Spinal cord (tissue), 10 donors: ENCODE measurements at places on chromosomes 5 and 9.

GRCh38 chr9:28770827-28771226, 1197.5 kb upstream of the C9orf72 start:
- DNase-seq, result no peak

GRCh38 chr5:145856285-145856818, 16.5 kb downstream of the GRXCR2 start:
- peak; percentile 24 for DNase-seq

GRCh38 chr9:84397822-84398221, 57.3 kb upstream of the SLC28A3 start:
- no peak for DNase-seq

DNA sequence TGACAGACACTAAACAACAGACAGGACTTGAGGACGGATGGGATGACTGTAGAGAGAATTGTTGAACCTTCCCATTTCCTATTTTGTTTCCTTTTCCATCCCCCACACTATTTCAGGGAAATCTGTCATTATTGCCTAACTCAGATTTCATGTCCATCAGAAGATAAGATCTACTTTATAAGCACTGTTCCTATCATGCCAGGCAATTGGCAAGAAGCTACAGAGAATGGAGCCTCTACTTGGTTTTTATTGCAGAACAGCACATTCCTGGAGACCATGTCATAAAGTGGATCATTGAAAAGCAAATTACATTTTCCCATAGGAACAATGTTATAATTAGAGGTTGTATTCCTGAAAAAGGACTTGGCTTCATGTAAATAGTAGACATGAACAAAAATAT, 173.7 kb upstream of the KIF2A start:
- DNase-seq, result no peak

DNA sequence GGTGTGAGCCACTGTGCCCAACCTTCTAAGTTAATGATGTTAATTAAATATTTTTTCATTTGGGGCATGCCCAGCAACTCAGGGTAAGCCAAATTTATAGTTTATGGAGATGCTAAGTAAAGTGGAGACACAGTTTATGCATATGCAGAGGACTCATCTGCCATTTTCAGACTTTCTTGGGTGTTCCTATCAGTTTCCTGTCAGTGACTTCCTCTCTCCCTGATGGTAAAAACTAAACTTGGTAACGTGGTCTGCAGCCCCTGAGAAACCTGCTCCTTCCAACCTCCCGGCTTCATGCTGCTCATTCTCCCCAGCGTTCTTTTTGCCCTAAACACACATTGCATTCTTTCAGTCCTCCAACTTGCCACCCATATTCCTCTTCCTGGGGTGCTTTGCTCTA, 48.4 kb upstream of the TUT7 start:
- no peak for DNase-seq

DNA sequence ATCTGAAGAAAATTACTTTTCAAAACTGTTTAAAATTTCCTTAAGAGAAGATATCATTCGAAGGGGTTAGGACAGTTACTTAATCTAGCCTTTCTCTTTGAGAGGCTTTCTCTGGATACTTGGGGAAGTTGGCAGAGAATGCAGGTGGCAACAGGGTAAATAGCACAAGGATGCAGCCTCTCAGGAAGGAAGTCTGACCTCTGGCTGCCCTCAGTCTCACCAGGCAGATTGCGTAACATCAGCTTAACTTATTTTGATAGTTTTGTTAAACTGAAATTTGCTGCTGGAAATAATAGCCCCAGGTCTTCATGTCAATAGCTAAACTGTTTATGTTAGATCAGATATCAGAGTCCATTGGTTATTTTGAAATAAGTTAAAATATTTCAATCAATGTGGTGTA, 20.4 kb downstream of the CCDC192 start:
- DNase-seq, result peak; percentile 5

GRCh38 chr9:76654051-76654461, 110.2 kb upstream of the PCA3 start:
- no peak for DNase-seq

GRCh38 chr5:139388198-139388821, 1.4 kb downstream of the MZB1 start:
- no peak for DNase-seq

DNA sequence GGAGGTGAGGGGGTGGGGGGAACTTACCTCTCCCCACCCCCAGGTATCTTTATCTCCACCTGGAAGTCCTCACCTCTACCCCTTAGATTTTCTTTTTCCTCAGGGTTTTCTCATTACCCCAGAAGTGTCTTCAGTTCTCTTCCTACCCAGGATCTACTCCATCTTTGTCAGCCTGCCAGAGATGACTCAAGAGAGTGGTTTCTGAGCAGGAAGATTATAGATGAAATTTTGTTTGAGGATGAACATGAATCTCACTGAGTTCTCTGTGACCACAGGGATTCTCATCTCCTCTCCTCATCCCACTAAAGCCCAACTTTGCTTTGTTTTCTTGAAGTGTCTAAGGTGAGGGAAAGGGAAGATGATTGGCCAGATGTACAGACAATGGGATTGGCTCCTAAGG, 5.2 kb upstream of the HINT2 start:
- DNase-seq, result no peak
